A549 treated with DMSO at 1 μM for 4 hours (cell line): ENCODE measurements at places on chromosomes 7 and 10. TPM values are rescaled to one million over a fixed set of nuclear protein-coding genes. Genes with fewer than 3 reads are reported as not detected.

Gene VSTM4
- 0.27 to 0.62 TPM (median 0.48 TPM) in 5 replicates for total RNA-seq

Gene GARIN1A
- total RNA-seq, result 0.26 to 0.80 TPM (median 0.65 TPM) in 5 replicates

Gene AEBP1
- not detected in 5 replicates for total RNA-seq

Gene SSC4D
- total RNA-seq, result 0.96 to 1.4 TPM (median 1.2 TPM) in 5 replicates

Gene SRGN
- total RNA-seq, result 53.9 to 74.2 TPM (median 59.5 TPM) in 5 replicates

Gene ICA1
- 0.63 to 1.2 TPM (median 0.76 TPM) in 5 replicates for total RNA-seq

Gene VWA2
- not detected in 5 replicates for total RNA-seq

Gene ANXA8
- total RNA-seq, result 27.8 to 40.7 TPM (median 30.6 TPM) in 5 replicates

Gene TMEM229A
- total RNA-seq, result not detected in 5 replicates

Gene OPN1SW
- total RNA-seq, result not detected in 5 replicates

Gene ASZ1
- total RNA-seq, result not detected in 5 replicates

Gene CADPS2
- total RNA-seq, result 0.04 to 0.12 TPM (median 0.07 TPM) in 5 replicates
